NCI-H2081 (cell line): ENCODE measurements at places on chromosomes 7 and 10.

DNA sequence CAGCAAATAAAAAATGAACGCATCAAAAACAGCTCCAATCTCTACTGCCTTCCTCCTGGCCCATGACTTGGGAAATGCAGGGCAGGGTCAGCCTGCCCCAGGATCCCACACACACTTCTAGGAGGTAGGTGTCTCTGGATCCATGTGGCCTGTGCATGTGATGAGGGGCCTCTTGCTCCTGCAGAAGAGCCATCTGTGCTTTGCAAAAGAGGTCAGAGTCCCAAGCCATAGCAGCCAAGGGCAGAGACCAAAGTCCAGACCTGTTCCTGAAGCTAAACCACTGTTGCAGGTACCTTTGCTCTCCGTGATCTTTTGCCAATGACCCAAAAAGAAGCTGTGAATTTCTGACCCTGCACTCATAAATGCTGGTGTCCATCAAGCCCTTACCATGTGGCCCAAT is 57.1 kb downstream of the KCNMA1 start:
- no peak for DNase-seq

DNA sequence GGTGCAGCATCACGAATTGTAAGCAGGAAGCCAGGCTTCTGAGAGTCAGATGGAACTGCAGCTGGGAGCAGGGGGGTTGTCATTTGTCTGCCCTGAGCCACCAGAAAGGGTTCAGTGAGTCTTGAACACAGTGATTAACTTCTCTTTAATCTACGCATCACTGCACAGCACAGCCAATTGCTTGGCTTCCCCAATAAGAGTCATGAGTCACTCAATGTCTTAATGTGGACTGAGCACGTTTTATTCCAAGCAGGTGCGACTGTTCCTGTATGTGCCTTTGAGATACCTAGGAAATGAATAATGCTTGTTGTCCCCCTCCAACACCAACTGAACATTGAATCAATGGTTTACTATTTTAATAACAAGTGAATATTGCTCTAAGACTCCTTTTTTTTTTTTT is 26.0 kb upstream of the PLEKHA1 start:
- DNase-seq, result no peak

- peak; percentile 5 for DNase-seq
Measured at GRCh38 chr10:60389413-60390025, at the start of gene ANK3. Gene ANK3 (minus strand): TSS chr10:60389875. CDS start chr10:60389538, 337 bp downstream.

DNA sequence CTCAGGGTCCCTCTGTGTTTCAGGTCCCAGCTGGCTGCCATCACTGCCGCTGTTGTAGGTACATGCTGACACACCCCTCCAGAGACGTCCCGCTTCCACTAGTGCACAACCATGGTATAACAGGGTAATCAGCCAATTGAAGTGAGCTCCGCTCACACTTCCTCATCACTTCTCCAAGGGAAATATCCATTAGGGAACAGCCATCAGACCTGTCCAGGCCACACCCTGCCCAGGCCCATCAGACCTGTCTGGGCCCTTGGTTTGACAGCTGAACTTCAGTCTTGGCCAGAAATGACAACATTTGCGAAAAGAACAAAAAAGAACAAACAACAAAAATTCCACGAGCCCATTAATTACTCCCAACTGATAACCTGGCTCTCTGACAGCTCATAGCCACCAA is 11.0 kb upstream of the MYH16 start:
- no peak for DNase-seq

GRCh38 chr10:74589226-74589673 is 237.2 kb upstream of the KAT6B start:
- DNase-seq, result peak; percentile 90

DNA sequence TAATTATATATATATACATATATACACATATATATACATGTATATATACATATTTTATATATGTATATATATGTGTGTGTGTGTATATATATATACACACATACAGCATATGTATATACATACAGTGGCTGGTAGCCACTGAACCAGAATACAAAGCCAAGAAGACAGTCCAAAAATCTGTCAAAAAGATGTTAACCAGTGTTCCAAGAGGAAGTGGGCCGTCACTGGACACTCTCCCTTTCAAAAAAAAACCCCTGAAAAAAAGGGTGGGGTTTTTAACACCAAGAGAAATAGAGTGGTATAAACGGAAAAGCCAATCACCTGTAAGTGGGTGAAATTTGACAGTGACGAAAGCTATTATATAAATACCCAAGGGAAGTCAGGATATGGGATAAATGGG is 31.1 kb upstream of the C1GALT1 start:
- no peak for DNase-seq

DNA sequence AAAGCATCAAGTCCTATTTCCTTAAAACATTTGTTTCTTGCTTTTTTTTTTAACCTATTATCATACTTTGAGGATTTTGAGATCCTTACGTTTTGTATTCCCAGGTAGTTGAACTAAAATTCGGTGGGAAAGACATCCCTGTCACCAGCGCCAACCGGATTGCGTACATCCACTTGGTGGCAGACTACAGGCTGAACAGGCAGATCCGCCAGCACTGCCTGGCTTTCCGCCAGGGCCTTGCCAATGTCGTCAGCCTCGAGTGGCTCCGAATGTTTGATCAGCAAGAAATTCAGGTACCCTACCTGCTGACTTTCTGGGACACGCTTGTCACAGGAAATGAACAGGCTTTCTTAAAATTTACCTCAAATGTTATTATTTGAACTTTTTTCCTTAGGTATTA is 83.0 kb upstream of the DNAJB6 start:
- peak; percentile 91 for DNase-seq

DNA sequence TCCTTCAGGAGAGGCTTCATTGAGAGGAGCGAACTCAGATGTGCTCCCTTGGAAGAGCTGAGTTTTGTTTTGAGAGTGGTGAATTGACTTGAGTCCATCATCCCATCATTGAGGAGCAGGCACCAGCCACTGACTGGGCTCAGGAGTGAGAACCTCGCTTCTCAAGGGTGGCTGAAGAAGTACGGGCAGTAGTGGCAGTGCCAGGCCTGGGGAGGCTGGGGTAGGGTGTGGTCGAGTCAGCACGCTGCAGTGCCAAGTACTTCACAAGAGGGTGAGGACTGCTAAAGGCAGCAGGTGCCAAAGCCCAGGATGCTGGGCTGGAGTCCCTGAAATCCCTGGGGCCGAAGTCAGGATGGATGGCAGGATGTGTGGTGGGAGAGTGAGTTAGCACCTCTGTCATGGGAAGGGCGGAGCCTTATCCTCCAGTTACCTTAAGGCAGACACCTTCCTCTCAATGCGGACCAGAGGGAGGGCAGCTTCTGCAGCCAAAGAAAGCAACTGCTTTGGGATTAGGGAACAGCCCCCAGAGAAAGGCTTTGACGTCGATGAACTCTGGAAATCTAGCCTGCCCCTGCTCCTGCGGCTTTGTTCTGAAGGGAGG is 210.3 kb downstream of the CAMK1D start:
- no peak for DNase-seq

DNA sequence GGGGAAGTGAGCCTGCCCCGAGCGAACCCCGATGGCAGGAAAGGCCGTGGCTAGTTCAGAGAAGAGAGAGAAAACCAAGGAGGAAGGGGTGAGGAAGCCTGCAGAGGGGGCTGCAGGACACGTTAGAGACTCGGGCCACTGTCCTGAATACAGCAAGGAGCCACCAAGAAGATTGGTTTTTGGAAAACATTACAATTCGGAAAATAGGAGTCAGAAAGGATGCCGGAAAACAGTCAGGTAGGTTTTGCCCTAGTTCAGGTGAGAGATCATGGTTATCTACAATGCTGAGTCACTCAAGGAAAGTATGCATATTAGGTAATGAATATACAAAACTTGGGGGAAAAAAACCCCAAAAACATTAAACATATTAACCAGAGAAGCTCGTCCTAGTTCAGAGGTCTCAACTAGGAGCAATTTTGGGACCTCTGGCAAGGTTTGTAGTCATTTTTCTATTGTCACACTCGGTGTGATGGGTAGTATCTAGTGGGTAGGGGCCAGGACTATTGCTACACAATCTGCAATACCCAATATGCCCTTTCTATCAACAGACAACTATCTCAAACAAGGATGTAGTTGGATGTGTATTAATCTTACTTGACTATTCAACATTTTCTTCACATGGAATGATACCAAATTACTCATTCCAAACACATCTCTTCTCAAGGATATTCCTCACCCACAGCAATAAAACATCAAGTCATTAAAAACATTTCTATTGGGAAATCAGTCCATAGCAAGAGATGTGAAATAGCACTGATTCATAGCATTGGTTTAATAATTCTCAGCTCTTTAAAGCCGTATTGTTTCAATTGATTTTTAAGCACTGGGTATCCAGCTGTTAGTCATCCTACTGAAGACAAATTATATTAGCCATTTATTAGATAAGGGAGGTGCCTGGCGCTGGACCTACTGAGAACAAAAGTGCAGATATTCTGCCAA is 74.4 kb upstream of the RSU1 start:
- no peak for DNase-seq

- DNase-seq, result no peak
Measured at GRCh38 chr7:157513682-157514081, 176.9 kb downstream of the DNAJB6 start.

- peak; percentile 58 for DNase-seq
Measured at GRCh38 chr10:30830315-30831230, 201.0 kb upstream of the LYZL2 start.

GRCh38 chr10:88456730-88457129 is 126.4 kb downstream of the RNLS start:
- no peak for DNase-seq

GRCh38 chr7:88306590-88307048 is at the start of gene STEAP4:
Gene STEAP4 (minus strand): TSS chr7:88306894. CDS start chr7:88284269, 22,625 bp downstream.
- DNase-seq, result no peak

DNA sequence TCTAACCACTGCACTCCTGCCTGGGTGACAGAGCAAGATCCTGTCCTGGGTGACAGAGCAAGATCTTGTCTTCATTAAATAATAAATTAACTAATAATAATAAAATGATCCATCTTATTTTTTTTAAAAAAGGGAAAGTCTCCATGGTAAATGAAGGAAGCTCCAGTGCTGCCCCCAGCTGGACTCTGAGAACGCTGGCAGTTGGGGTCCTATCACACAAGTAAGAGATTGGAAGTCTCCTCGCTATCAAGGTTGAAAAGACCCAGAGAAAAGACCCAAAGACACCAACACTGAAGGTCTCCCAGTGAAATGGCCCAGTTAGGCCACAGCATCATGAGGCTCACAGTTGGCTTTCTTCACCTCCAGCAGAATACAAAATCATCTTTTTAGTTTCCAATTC is 13.8 kb upstream of the C10orf67 start:
- no peak for DNase-seq

- DNase-seq, result no peak
Measured at GRCh38 chr7:128254470-128254869, 13.4 kb downstream of the LEP start.

DNA sequence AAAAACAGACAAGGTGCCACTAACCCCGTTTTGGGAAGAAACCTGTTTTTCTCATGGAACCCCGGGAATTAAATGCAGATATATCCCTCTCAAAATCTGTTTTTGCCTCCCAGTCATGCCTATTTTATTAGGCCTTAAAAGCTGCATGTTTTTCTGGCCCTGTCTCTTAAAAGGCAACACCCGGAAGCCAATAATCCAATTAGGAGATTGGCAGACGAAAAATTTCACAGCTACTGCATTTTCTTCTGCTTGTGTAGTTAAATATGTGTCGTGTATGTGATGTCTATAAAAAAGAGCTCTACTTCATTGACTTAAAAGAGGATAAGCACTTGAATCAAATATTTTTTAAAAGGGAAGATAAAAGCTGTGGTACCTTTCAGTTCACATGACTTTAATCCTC is 31.9 kb upstream of the OPTN start:
- DNase-seq, result no peak

- DNase-seq, result no peak
Measured at GRCh38 chr10:69061305-69062161, 26.4 kb upstream of the SRGN start.

- DNase-seq, result no peak
Measured at GRCh38 chr7:101923602-101923985, 106.2 kb downstream of the CUX1 start.

- DNase-seq, result no peak
Measured at GRCh38 chr7:77907281-77907680, 108.7 kb downstream of the PHTF2 start.

DNA sequence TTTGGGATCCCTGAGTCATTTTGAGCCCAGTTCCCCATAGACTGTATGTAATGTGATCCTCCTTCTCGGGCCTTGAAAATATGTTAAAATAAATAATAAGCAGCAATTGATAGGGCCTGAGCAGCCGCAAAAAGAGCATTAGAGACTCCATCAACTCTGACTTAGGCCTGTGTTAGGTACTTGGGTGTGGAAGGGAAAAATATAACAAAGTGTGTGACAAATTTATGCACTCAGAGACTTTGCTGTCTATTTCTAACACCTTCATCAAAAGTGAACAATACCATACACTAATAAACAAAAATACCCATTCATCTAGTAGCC is 31.4 kb upstream of the HABP2 start:
- no peak for DNase-seq

DNA sequence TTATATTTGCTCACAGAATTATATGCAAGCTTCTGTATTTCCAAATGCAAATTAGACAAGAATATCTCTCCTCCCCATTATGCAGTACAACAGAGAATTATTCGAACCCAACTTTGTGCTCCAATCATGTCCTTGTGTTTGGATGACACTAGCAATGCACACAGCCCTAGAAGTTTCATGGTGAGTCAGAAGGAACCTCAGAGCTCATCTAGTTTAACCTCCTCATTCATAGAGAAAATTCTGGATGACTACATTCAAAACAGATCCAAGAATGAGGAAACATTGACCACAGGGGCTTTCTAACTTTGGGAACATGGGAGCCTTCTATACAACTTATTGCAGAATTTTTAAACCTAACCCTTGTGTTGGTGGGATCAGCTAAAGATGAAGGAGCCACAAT is 12.8 kb upstream of the ARID5B start:
- no peak for DNase-seq

- DNase-seq, result no peak
Measured at GRCh38 chr10:84193846-84194423, 402 bp upstream of the CDHR1 start.

DNA sequence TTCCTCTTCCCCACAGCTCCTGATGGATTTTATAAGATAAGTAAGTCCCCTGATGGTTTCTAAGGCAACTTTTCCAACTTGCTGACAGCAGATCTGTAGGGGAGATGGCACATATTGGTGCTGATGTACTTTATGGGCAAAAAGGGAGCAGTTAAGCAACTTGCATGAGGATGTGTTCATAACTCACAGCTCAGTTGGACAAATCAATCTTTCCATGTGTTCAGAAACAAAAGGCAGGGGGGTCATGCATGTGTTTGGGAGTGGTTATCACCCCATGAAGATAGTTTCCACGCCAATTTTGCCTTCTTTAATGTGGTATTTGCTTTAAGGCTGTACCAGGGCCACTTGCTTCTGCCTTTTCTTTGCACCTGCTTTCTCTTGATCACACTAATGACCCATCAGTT is 6.1 kb downstream of the RBM20 start:
- no peak for DNase-seq

GRCh38 chr10:113431398-113432160 is 121.3 kb upstream of the HABP2 start:
- no peak for DNase-seq

- DNase-seq, result no peak
Measured at GRCh38 chr7:100266576-100267354, 40.7 kb upstream of the SPDYE3 start.

GRCh38 chr10:11823989-11824346 is 812 bp downstream of the PROSER2 start:
- no peak for DNase-seq

- DNase-seq, result no peak
Measured at GRCh38 chr7:66779669-66780409, 39.3 kb downstream of the RABGEF1 start.
